ENCODE measurements at places on chromosomes 7 and 10.

GRCh38 chr10:96972264-96972663, 140.2 kb downstream of the LCOR start:
- DNase-seq: no peak

- peak; percentile 57 for DNase-seq
Observed at GRCh38 chr10:124595143-124595883, 133.7 kb downstream of the LHPP start.

DNA sequence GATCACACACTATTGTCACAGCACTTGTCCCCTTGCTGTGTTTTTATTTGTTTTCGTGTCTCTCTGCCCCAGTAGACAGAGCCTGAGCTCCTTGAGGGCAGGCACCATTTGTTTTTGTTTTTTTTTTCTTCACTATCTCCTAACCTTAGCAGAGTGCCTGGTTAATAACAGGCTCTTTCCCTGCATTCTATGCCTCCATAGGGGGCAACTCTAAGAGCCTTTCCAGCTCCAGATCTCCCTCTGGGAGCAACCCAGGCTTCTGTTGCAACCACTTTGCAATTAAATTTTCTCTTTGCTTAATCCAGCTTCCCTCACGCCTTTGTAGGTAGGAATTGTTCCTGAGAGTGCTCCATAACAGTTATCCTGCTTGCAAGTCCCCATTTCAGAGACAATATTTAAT, 148.4 kb downstream of the PLXDC2 start:
- DNase-seq: no peak

DNA sequence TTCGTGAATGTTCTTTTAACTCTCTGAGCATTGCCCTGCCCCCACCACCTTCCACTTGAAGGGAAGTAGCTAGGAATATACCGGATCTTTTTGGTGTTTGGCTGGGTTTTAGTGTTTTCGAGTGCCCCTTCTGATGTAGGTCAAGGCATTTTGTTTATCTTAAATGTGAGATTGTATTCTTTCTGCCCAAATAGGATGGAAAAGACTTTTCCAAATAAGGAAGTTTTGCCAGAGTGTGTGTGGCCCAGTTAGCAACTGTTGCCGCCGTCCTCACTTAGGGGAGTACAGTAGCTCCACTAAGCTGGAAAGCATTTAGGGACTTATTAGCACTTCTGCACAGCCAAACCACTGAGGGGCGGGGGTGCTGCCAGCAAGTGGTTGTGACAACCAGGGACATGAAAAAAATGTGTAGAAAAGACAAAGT, 29.8 kb upstream of the VCL start:
- no peak for DNase-seq

DNA sequence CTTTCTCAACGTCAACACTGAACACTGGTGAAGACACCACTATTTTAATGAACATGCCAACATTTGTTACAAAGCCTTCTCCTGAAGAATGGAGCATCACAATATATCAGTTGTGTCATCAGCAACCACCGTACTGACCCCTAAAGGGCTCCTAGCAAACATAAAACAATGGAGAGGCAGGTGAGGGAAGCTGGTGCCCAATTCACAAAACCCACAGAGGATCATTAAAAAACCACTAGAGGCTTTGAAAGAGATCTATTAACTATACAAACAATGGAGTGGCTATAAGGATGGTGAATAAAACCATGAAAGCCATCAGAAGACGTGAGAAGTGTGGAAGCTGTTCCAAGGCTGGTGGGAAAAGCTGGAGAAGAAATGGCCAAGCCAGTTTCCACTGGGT, 150.8 kb downstream of the FAM107B start:
- no peak for DNase-seq

- DNase-seq: no peak
Observed at GRCh38 chr10:6068006-6068405, 5.8 kb upstream of the IL2RA start.

DNA sequence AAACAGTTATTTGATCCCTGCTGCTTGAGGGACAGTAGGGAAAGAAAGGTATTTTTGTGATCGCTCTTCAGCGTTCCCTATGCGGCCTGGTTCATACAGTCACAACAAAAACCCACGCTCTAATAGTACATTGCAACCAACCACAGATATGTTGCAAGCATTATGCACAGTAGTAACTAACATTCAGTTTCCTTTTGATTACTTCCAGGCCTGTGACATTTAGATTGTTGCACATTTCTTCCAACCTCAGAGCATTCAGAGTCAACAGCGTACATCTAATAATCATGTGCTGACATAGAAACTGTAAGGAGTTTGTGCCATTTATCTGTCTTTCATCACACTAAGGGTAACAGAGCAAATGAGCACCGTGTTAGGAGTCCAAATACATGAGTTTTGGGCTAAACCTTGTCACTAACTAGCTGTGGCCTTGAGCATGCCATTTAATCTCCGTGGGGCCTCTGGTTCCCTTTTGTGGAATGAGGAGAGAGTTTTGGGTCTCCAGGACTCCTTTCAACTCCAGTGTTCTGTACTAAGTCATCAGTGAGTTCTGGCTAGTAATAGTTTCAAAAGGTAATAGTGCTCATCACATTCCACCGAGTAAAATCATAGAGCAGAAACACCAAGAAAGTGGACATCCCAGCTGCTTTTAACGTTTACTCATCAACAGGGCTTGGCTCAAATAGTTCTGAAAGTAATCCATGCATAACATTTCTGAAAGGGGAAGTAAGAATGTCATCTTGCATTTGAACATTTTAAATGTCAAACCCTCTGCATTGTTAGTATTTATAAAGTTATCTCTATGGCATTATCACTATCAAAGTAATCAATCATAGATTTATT, 99.0 kb upstream of the FZD1 start:
- no peak for DNase-seq

- DNase-seq: no peak
Observed at GRCh38 chr10:133044401-133044811, 43.3 kb upstream of the ADGRA1 start.

DNA sequence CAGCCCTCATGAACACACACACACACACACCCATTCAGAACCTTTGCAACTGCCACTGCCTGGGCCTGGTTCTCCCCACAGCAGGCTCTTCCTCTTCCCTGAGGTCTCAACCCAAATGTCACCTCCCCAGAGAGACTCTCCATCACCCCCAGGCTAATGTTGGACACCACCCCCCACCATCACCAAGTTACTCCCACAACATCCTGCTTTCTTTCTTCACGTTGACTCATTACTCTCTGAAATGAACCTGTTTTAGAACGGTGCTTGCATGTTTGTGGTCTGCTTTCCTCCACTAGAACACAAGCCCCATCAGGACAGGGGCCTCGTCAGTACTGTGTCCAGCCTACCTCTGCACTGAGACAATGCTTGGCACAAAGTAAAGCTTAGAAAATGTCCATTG, 16.0 kb downstream of the AFAP1L2 start:
- no peak for DNase-seq

GRCh38 chr7:50446542-50446960, 3.6 kb downstream of the FIGNL1 start:
- DNase-seq: no peak

DNA sequence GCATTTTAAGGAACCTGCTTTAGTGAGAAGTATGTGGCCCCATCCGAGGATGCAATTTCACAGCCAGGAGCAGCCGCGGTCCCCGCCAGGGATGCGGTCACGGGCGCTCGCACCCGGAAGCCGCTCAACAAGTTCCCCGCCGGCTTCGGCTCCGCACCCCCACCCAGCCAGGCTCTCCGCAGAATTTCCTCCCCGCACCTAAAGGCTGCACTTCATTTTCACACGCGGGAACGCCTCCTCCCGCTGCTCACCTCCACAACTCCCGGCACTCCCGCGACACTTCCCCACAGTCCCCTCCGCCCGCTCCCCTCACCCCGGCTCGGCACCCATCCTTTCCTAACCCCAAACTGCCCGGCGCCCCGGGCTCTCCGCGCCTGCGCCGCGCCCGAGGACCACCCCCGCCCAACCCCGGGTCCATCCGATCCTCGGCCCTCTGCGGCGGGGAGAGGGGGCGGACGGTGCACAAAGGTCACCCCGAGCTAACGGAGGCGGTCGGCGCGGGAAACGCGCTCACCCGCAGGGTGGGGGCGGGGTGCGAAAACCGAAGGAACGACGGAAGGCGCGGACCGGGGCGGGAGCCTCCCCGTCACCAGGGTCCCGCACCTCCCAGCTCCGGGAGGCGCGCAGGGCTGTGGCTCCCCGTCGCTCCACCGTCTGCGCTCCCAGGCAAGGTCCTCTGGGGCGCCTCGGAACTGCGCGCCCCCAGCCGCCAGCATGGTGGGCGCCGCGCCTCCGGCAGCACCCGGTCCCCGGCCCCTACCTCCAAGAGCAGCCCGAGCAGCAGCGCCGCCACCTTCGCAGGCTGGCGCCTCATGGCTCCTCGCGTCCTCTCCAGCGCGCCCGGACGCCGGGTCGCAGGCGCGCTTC, 558 bp downstream of the VOPP1 start:
- peak; percentile 18 for DNase-seq

GRCh38 chr7:134780166-134780828, 863 bp downstream of the CALD1 start:
- no peak for DNase-seq

DNA sequence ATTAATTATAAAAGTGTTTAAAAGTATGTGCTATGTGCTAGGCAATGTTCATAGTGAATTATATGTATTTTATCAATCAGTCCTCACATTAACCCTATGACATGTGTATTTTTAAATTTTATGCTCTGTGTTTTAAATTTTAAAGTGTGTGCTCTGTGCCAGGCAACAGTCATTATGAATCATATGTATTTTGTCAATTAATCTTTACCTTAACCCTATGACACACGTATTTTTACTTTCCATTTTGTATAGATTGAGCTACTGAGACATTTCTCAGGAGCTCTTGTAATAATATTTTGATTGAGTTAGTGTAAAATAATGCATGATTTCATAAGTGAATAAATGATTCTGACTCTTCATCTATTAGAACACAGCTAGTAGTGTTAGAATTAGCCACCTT, 117.8 kb downstream of the THSD7A start:
- DNase-seq: no peak

DNA sequence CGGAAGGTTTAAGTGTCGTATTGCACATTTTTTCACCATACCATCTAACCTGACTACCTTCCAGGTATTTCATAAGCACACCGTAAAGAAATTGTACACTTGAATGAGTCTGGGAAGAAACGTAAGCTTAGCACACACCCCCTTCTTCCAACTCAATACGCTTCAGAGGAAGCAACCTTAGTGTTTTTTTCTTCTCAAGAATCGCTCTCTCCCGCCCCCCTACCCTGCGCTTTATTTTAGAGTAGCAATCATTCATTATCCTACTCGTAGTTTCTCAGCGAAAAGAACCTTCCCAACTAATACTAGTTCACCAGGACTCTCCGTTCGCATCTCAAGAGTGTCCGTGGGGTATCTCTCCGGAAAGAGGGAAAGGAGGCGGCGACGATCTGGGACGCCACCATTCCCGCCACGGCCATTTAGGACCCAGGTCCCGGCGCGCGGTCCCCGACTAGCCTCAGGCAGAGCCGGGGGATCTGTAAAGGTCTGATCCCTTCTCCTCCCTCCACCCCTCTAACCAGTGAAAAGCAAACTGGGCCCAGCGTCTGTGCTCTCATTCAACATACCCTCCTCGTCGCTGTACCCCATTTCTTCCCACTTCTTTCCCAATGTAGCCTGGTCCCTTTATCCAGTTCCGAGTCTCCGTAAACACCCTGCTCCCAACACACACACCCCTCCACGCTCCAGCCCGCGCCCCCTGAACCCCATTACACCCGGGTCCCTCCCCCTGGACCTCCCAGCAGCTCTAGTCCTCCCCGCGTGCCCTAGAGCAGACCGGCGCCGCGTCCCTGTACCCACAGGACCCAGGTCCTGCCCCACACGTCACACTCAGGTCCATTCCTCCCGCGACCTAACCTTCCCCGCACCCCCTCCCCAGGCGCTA, 16.0 kb downstream of the MYOZ1 start:
- no peak for DNase-seq

- peak; percentile 45 for DNase-seq
Observed at GRCh38 chr10:73907841-73908517, 3.0 kb upstream of the PLAU start.

GRCh38 chr10:14124941-14125340, 205.8 kb downstream of the FRMD4A start:
- no peak for DNase-seq

GRCh38 chr10:101341438-101341837, 12.5 kb upstream of the BTRC start:
- DNase-seq: no peak

GRCh38 chr7:28173531-28173930, 7.1 kb downstream of the JAZF1 start:
- no peak for DNase-seq

DNA sequence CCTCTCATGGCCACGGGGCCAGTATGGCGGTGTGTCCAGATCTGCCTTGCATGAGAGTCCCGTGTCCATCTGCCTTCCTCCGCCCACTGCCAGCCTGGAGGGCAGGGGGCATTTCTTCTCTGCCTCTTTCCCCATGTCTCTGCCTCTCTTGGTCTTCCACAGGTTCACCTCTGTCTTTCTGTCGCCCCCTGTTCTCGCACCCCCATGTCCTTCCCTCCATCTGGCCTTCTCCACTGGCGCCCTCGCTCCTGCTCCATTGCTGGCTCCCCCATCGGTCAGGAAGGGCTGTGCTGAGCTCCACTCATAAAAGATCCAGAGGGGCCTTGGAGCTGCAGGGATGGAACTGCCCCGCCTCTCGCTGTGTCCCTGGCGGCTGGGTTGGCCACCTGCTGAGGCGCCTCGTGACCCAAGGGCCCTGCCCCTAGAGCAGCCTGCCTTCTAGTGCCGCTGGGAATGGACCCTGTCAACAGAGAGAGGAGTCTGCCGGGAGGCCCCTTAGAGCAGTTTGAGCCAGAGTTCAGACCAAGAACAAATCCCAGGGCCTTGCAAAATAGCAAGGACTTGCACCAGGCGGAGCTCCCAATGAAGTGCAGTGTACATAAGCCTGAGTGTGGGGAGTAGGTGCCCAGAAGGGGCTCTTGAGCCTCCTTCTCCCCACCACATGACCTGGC, 42.0 kb downstream of the GOLGA7B start:
- no peak for DNase-seq

DNA sequence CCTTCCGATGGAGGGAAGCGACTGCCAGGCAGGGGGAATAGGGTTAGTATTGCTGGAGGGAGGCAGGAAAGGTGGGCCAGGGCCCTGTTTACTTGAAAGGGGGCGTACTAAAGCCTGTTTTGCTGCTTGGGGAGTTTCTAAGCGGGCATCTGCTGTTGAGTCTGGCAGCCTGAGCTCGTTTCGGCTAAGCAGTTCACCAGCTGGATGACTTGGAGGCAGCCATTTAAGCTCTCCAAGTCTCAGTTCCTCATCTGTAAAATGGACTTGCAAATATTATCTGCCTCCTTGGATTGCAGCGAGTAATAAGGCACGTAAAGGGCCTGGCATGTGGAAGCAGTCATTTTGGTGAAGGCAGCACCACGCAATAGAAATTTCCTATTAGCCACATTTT, 44.0 kb downstream of the LDB3 start:
- no peak for DNase-seq

GRCh38 chr7:151687523-151688235, 168.0 kb upstream of the RHEB start:
- no peak for DNase-seq

- DNase-seq: no peak
Observed at GRCh38 chr7:46791188-46791587, 790.7 kb downstream of the TNS3 start.

DNA sequence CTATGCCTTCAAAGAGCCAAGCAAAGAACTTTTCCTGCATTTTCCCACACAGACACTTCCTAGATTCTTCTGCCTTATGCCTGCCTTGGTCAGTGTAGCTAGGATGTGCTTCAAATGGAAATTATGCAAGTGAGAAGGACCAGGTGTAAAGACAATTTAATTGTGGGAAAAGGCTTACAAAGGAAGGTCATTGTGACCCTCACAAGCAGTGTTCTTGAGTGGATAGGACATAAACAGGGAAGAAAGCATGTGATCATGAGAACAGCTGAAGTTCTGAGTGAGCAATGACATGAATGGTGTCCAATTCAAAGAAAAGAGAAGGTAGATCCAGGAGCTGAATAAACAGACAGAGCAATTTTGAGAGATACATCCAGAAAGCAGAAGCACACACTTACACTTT, 1.3 kb upstream of the PIP start:
- DNase-seq: no peak
